ENCODE measurements at places on chromosomes 5 and 9.

DNA sequence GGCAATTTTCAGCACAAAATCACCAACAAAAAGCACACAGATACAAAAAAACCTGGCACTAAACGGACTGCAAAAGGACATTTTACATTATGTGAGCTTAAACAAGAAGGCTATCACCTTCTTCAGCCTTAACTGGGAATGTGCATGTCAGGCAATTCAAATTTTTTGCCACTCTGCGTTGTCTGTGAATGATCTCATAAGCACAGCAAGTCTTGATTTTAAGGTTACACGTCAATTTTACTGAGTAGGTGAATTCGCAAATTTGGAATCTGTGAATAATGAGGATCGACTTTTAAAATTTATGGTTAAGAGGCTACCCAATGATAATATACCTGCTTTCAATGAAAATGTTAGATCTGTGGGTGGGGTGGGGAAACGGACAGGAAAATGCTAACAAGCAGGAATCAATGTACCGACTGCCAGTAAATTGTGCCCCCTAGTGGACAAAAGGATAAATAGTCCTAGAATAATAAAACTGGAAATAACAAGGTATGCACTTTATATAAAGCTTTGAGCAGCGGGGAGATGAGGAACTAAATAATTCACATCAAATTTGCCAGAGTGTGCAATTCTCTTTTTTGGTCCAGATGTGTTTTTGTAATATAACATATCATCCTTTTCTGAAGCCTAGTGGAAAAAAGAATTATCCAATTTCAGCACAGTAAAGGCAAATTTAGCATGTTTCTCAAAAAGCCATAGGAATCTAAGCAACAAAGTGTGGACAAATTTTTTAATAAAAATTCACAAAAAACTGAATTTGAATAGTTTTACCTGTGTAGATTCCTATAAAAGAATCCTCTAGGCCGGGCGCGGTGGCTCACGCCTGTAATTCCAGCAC is 20.5 kb downstream of the EQTN start:
- peak; percentile 9 for DNase-seq

- no peak for DNase-seq
Measured at GRCh38 chr5:54760182-54760935, 225.0 kb downstream of the ESM1 start.

- DNase-seq: no peak
Measured at GRCh38 chr5:24353016-24353415, 291.8 kb downstream of the CDH10 start.

DNA sequence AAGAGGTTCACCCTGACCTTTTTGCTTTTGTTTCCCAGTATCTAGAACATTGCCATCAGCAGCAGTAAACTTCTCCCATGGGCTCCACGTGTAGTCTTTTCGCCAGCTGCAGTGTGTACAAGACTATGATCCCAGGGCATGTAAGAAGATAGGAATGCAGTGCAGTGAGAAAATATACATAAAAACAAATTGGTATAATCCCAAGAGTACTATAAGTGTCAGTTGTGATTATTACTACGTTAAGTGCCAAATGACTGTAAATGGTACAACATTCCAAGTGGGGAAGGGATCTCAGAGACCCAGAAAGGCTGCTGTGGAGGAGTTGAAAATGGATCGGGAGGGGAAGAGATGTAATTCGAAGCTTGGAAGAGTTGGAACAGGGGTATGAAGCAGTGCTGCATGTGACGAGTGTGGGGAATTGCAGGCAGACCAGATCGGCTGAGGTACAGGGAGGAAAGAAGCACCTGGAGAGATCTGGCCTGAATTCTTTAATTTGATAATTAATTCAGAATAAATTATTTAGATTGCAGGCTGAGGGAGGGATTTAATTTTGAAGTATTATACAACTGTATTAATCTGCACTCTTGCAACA is 95.1 kb downstream of the FBXL7 start:
- no peak for DNase-seq

DNA sequence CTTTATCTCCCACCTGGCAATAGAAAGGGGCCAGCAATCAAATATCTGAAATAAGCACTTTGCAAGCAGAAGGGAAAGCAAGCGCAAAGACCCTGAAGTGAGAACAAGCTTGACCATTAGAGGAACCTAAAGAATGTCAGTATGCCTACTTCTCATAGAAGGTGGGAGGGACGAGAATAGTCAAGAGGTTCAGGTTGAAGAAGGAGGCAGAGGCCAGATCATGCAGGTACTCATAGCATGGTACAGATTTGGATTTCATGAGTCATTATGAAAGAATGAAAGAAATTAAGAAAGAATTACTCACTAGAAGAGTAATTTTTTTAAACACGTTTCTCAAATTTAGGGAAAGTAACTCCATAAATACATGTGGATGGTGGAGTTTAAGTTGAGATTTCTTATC is 33.7 kb downstream of the MCTP1 start:
- no peak for DNase-seq

DNA sequence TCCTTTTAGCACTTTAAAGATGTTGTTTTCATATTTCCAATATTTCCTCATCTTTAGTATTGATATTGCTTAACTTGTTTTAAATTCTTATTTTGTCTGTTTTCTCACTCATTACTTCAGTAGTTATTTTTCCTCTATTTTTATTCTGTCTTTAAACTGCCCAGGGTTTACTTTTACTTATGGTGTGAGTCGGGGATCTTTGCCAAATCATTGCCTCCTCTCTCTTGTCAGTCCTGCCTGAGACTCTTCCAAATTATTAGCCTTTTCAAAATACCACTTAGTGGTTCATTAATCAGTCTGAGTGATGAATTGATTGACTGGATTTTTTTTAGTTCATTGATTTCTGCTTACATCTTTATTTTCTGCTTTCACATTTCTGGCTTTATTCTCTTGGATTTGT is 72.9 kb downstream of the SH3GL2 start:
- no peak for DNase-seq

DNA sequence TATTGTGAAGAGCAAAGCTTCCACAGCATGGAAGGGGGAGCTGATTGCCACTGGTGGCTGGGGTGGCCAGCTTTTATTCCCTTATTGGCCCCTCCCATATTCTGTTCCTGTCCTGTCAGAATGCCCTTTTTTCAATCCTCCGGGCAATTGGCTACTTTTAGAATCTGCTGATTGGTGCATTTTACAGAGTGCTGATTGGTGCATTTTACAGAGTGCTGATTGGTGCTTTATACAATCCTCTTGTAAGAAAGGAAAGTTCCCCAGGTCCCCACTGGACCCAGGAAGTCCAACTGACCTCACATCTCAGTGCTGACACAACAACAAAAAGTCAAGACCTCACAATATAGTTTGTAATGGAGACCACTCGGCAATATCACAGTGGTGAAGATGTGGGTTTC is 195.0 kb downstream of the SPATA31A6 start:
- no peak for DNase-seq

DNA sequence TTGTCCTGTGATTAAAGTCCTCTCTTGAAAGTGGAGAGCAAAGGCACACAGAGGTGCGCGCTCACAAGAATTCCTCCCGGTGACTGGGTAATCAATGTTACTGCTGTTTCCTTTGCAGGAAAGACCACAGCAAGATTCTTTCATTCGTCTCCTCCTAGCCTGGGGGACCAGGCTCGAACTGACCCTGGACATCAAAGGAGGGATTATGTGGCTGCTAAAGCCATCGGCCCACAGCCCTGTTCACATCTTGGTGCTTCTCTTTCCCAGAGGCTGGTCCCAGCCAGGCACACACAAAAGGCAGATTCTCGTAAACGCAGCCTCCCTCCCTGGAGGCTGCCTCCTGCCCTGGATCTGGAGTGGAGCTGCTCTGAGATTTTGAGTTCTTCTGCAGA is 230.9 kb downstream of the FANCC start:
- no peak for DNase-seq

- peak; percentile 60 for DNase-seq
Measured at GRCh38 chr5:176528301-176528700, 8.9 kb downstream of the RNF44 start.

- peak; percentile 94 for DNase-seq
Measured at GRCh38 chr5:151449839-151450238, 2.4 kb downstream of the SLC36A1 start.
